Thoracic aorta (tissue), 2 donors: ENCODE measurements at places on chromosomes 7 and 10.
A peak's percentile ranks its signal among the peaks of the same experiment; 100 is the strongest.

GRCh38 chr7:34735526-34735925 lies 77.5 kb downstream of the NPSR1 start:
- H3K4me3 ChIP-seq, result no peak overlapping the region
- H3K27me3 ChIP-seq, result no peaks in the 10 kb centered on the region
- DNase-seq, result no peak
- H3K27ac ChIP-seq, result no peak overlapping the region
- no peaks in the 10 kb centered on the region for H3K36me3 ChIP-seq

GRCh38 chr10:23779301-23779700 lies 340.4 kb downstream of the OTUD1 start:
- DNase-seq, result no peak
- H3K36me3 ChIP-seq, result no peaks in the 10 kb centered on the region
- no peak overlapping the region for H3K27ac ChIP-seq
- no peaks in the 10 kb centered on the region for H3K4me1 ChIP-seq
- H3K27me3 ChIP-seq, result no peaks in the 10 kb centered on the region

DNA sequence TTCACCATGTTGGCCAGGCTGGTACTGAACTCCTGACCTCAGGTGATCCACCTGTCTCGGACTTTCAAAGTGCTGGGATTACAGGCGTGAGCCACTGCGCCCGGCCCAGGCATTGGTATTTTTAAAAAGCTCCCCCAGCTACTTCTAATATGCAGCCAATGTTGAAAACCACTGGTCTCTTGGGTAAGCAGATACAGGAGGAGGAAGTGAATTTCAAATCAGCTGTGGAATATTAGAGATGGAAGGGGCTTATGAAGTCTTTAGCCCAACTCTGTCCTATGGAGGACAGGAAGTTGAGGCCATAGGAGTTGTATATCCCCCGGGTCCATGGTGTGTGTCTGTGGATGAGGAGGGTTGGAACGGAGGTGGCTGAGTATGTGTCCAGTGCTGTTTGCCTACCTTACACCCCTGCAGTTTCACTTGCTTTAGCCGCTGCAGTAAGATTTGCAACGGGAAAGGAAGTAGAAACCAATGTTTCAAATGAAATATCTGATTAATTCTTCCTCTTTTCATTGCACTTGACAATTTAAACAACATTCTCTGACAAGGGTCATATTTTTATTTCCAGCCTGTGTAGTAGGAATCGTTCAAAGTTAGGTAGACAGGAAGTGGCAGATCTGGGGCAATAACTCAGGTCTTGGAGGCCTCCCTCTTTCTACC lies 3.4 kb downstream of the PDE6C start:
- no peak overlapping the region for H3K4me3 ChIP-seq
- H3K27me3 ChIP-seq, result no peaks in the 10 kb centered on the region
- no peaks in the 10 kb centered on the region for H3K4me1 ChIP-seq

GRCh38 chr10:24650669-24651391 lies 72.9 kb downstream of the ARHGAP21 start:
- H3K4me1 ChIP-seq, result peaks cover 41% of the 10 kb centered on the region
- no peaks in the 10 kb centered on the region for H3K27me3 ChIP-seq
- H3K27ac ChIP-seq, result peak overlapping the region; percentile 37

DNA sequence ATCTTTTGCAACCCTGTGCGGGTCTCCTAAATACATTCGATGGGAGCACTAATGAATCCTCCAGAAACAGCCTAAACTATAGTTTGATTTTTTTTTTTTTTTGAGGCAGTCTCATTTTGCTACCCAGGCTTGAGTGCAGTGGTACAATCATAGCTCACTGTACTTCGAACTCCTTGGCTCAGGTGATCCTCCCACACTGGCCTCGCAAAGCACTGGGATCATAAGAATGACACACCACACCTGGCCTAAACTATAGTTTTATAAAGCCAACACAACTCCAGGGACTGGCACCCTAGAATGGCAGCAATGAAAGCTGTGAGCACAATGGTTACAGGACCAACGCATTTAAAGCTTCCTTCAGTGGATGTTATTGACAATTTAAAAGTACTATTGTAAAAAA lies 14.5 kb upstream of the JMJD1C start:
- DNase-seq, result no peak
- peaks cover 4% of the 10 kb centered on the region for H3K4me1 ChIP-seq
- H3K27me3 ChIP-seq, result no peaks in the 10 kb centered on the region
- H3K4me3 ChIP-seq, result no peak overlapping the region
- H3K27ac ChIP-seq, result no peak overlapping the region
- H3K36me3 ChIP-seq, result no peaks in the 10 kb centered on the region

DNA sequence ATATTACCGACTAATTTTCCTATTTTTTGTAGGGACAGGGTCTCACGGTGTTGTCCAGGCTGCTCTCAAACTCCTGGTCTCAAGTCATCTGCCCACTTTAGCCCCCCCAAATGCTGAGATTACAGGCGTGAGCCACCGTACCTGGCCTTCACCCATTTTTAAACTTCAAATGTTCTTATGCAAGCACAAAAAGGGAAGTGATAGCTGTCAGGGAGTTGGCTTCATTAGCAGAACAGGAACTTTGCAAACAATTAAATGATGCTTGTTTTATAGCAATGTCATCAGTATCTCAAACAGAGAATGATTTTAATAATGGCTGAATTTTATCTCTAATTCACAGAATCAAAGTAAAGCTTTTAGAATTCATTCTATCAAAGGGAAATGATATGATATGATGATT lies 49.8 kb upstream of the FAM171A1 start:
- no peaks in the 10 kb centered on the region for H3K4me1 ChIP-seq
- H3K27ac ChIP-seq, result no peak overlapping the region
- no peak overlapping the region for H3K4me3 ChIP-seq
- no peak for DNase-seq

- no peaks in the 10 kb centered on the region for H3K27me3 ChIP-seq
- H3K27ac ChIP-seq, result no peak overlapping the region
- H3K4me3 ChIP-seq, result peak overlapping the region; percentile 29
- H3K36me3 ChIP-seq, result no peaks in the 10 kb centered on the region
- no peak for DNase-seq
- peaks cover 7% of the 10 kb centered on the region for H3K4me1 ChIP-seq
Measured at GRCh38 chr10:104641937-104642657, 1.0 kb downstream of the SORCS3 start.

DNA sequence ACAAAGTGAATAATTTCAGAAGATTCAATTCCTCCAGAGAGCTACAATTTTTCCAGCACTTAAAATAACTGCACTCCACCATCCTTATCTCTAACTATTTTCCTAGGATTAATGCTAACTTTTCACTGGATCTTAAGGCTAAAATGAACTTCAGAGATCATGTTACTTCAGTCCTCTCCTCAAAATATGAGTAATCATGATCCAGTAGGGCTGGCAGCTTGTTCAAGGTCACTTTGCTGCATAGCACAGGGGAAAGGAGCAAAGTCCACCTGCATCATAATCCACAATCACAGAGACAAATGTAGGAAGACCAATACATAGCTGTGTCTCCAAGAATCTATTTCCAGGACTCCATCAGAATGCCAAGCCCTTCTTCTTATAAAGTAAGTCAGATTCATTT lies 150.3 kb downstream of the LRRTM3 start:
- no peak overlapping the region for H3K4me3 ChIP-seq

DNA sequence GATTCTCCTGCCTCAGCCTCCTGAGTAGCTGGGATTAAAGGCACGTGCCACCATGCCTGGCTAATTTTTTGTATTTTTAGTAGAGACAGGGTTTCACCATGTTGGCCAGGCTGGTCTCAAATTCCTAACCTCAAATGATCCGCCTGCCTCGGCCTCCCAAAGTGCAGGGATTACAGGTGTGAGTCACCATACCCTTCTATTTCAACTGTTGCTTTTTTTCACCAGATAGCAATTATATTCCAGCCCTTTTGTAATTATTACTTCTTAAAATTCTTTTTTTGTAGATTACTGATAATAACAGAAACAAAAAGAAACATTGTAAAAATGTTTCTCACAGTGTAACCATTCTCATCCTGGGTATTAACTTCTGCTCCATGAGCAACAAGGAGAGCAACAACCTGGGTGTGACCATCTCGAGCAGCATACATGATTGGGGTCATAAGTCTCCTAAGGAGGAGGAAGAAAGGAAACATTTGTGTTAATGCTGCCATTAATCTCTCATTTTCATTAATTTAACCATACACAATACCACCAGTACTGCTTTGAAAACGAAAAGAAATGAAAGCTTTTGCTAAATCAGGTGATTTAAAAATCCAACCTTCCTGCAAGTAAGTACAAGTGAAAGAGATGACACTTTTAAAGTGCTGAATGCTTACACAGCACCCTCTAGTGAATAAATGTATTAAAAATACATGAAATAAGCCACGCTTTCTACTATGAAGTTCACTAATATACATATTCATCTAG lies 41.8 kb downstream of the ASZ1 start:
- no peak overlapping the region for H3K4me3 ChIP-seq
- no peaks in the 10 kb centered on the region for H3K36me3 ChIP-seq
- no peaks in the 10 kb centered on the region for H3K27me3 ChIP-seq
- no peak for DNase-seq

DNA sequence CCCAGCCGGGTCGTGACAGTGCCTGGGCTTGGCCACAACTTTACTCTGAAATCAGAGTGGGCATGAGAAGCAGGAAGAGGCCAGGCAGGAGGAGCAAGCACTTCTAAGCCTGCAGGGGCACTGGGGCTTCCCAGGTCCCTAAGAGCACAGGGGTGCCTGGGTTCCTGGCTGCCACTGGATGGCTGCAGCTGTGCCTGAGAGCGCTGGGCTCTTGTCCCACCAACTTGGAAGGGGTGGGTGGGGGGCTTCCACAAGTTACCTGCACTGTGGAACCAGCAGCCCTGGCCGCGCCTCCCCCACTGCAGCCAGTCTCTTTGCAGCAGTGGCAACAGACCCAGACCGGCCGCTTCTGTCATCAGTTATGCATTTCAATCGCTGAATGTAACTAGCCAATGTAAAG lies 434.7 kb upstream of the GRM3 start:
- H3K27me3 ChIP-seq, result no peaks in the 10 kb centered on the region
- no peak overlapping the region for H3K27ac ChIP-seq
- no peak for DNase-seq
- H3K4me3 ChIP-seq, result no peak overlapping the region

DNA sequence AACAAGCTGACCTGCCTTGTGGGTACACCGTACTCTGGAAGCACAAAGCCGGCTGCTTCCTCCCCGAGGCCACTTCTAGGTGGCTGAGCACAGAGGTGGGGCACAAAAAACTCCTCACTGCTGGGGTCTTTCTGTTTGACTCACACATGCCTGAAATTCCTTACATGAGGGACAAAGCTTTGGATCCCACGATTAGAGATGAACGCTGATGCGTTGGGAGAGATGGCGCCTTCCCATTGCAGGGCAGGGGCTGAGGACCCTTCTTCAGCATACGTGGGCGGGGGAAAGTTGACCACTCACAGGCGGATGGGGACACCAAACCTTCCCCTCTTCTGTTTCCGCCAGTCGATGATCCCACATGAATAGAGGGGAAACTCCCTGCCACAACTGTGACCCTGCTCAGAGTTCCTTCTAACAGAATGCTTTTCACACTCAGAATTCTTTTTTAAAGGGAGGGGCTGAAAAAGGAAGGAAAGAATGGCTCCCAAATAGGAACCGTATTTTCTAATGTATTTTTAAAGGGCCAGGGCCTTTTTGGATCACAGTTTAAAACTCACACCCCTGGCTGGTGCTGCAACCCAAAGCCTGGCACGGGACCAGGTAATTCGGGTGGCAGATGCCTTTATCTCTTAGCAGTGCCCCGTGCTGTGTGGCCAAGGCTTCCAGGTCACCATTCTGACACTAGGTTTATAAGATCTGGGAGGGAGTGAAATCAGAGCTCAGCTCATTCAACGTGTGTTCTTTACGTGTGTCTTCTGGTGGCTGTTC lies 134.0 kb downstream of the PRKAG2 start:
- H3K27ac ChIP-seq, result no peak overlapping the region
- no peaks in the 10 kb centered on the region for H3K36me3 ChIP-seq
- H3K4me1 ChIP-seq, result peaks cover 21% of the 10 kb centered on the region
- H3K27me3 ChIP-seq, result no peaks in the 10 kb centered on the region

DNA sequence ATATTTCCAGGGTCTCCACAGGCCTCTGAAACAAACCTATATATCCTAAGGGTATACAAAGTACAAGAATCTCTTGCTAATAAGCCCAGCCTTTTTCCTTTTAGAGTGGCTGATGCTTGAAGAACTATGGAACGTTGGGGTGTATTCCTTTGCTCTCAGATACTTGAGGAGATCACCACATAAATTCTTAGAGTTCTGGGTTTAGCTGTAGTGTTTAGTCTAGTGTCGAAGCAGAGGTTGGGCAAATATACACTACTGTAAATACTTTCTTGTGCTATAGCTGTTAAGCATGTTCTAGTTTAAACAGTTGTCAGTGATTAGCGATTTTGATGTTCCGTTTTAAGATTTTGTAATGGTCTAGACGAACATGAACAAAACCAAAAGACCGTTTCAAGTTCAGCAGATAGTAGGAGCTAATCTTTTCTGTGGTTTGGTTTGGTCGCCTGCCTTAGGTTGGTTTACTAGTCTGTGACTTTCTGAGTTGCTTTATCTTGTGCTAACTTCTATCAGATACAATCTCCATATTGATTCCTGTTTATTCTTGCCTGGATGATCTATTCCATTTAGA lies 229.6 kb downstream of the NSUN6 start:
- no peak overlapping the region for H3K27ac ChIP-seq
- H3K27me3 ChIP-seq, result no peaks in the 10 kb centered on the region
- no peaks in the 10 kb centered on the region for H3K4me1 ChIP-seq
- H3K4me3 ChIP-seq, result no peak overlapping the region
- DNase-seq, result no peak

- H3K27ac ChIP-seq, result no peak overlapping the region
- no peaks in the 10 kb centered on the region for H3K36me3 ChIP-seq
- DNase-seq, result no peak
- peaks cover 9% of the 10 kb centered on the region for H3K4me1 ChIP-seq
- no peak overlapping the region for H3K4me3 ChIP-seq
Measured at GRCh38 chr10:969473-970150, 18.6 kb upstream of the GTPBP4 start.

- DNase-seq, result no peak
- no peaks in the 10 kb centered on the region for H3K4me1 ChIP-seq
- H3K36me3 ChIP-seq, result no peaks in the 10 kb centered on the region
- H3K27ac ChIP-seq, result no peak overlapping the region
Measured at GRCh38 chr10:90205340-90205739, 503.9 kb downstream of the KIF20B start.

- H3K4me3 ChIP-seq, result peak overlapping the region; percentile 93
- peaks cover 8% of the 10 kb centered on the region for H3K4me1 ChIP-seq
- no peaks in the 10 kb centered on the region for H3K36me3 ChIP-seq
- H3K27ac ChIP-seq, result peak overlapping the region; percentile 100
- no peaks in the 10 kb centered on the region for H3K27me3 ChIP-seq
- peak; percentile 4 for DNase-seq
Measured at GRCh38 chr10:50622706-50623662, 772 bp downstream of the SGMS1 start.

- H3K4me3 ChIP-seq, result no peak overlapping the region
- H3K27ac ChIP-seq, result peak overlapping the region; percentile 91
- H3K4me1 ChIP-seq, result peaks cover 46% of the 10 kb centered on the region
- no peaks in the 10 kb centered on the region for H3K36me3 ChIP-seq
- DNase-seq, result no peak
Measured at GRCh38 chr10:5549462-5550249, 24.9 kb downstream of the CALML3 start.
